ENCODE measurements at places on chromosomes 1 and 21.

- no peak for DNase-seq
Measured at GRCh38 chr1:167104256-167104633, 10.4 kb downstream of the STYXL2 start.

DNA sequence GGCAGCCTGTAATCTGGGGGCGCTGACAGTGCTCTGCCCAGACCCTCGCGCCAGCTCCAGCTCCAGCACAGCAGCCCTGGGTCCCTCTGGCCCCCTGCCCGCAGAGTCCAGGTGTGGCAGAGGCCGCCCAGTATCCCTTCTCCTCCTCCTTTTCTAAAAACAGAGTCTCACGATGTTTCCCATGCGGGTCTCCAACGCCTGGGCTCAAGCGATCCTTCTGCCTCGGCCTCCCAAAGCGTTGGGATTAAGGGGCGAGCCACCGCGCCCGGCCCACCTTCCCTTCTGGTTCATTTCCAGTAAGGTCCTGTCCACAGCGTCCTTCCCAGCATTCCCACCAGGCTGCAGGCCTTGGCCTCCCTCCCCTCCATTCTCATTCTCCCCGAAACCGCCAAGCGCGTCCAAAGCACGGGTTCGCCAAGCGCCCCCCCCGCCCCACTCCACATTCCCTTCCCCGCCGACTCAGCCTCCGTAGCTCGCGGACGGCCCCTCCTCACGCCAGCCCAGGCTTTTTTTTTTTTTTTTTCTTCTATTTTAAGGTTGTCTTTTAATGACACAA is 2.0 kb upstream of the PCBP3 start:
- peak; percentile 68 for DNase-seq

- DNase-seq, result no peak
Measured at GRCh38 chr1:53999920-54000319, 18.1 kb downstream of the LDLRAD1 start.

DNA sequence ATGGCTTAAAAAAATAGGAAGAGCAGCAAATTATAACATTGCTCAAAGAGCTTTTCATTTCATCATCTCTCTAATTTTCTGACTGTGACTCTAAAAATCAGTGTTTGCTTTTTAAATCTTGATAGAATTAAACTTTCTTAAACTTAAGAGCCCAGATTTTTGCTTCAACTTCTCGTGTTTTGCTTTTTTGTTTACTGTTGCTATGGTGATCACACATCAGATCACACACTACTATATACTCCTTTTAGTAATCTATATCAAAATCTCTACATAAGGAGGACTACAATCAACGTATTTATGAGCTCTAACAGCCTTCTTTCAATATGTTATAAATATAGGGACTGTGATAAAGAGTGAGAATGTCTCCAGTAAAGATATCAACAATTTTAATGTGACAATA is 537.3 kb downstream of the KCNT2 start:
- peak; percentile 48 for DNase-seq

DNA sequence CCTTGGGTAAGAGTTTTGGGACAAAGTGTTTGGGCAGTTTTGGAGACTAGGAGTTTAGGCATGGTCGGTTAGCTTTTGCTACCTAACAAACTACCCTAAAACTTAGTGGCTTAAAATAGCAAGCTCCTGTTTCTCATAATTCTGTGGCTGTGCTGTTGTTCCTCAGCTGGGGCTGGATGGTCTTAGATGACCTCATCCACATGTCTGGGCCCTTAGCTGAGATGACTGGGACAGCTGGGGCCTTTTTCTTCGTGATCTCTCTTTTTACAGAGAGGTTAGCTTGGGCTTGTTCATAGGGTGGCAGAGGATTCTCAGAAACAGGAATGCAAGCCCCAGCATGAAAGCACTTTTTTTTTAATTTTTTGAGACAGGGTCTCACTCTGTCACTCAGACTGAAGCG is 6.6 kb downstream of the ATP1A4 start:
- DNase-seq, result no peak

- DNase-seq, result peak; percentile 69
Measured at GRCh38 chr1:218361298-218362065, 16.3 kb downstream of the TGFB2 start.

DNA sequence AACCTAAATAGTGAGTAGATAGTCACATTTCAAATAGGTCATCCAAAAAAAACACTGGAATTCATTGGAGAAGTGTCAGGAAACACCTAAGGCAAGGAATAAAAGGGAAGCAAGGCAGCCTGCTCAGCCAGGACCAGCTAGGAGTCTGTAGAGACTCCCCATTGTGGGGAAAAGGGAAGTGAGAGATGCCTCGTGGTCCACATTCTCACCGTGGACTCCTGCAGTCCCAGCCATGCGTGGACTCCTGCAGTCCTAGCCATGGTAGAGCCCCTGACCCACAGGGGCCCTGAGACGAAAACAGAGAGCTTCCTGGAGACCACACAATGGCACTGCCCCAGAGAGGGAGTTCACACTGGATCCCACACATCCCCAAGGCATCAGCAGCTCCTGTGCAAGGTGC is 97.5 kb downstream of the LRIG2 start:
- DNase-seq, result no peak

GRCh38 chr1:235952950-235953615 is 86.4 kb upstream of the LYST start:
- DNase-seq, result no peak

DNA sequence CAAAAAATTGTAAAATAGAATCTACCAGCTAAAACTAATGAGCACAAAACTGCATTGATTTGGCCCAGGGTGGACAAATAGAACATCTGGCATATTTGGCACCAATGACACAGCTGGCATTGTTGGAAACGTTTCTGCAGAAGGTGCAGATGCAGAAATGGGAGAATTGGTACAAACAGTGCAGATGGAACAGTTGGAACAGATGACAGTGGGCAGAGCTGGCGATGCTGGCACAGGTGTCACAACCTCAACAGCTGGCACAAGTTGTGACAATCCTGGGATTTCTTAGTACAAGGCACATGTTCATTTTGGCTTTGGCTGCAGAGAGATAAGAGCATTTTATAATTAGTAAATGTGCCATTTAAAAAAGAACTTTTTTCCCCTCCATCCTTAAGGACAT is 91.1 kb upstream of the ZBTB18 start:
- DNase-seq, result no peak

- DNase-seq, result no peak
Measured at GRCh38 chr1:106960412-106960811, 96.1 kb upstream of the PRMT6 start.

DNA sequence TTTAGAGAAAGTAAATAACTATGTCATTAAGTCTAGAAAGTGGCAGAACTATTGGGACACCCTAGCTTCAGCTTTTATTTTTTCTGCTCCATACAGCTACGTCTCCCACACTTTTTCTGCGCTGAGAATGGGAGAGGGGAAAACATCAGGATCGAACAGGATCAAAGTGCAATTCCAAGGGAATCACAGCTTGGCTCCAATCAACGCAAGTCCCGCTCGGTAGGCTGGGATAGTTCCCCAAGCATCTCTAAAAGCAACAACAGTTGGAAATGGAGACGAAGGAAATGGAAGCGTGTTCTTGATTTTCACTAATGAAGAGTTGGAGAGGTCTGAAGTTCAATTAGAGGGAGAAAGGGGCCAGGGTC is 536 bp downstream of the HMGCL start:
- no peak for DNase-seq

GRCh38 chr1:115186711-115187265 is 97.5 kb upstream of the TSPAN2 start:
- DNase-seq, result no peak

GRCh38 chr21:18646116-18646515 is 242.5 kb upstream of the TMPRSS15 start:
- no peak for DNase-seq

DNA sequence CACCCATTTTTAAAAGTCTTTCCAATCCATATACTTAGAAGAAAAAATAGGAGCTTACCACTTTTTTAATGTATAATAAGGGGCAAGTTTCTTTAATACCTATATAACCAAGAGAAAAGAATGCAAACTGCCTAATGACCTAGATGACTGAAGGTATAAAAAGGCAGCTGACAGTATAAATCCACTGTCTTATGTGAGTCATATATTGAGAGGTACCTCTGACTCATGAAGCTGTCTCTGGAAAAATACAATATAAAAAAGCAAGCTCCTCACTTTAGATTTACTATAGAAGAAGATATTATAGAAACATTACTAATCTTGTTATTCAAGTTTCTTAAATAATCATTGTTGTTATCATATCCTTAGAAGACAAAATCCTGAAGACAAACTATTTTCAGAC is 144.2 kb downstream of the VAV3 start:
- DNase-seq, result peak; percentile 60

- peak; percentile 49 for DNase-seq
Measured at GRCh38 chr1:94037392-94038229, 83.3 kb downstream of the ABCA4 start.

DNA sequence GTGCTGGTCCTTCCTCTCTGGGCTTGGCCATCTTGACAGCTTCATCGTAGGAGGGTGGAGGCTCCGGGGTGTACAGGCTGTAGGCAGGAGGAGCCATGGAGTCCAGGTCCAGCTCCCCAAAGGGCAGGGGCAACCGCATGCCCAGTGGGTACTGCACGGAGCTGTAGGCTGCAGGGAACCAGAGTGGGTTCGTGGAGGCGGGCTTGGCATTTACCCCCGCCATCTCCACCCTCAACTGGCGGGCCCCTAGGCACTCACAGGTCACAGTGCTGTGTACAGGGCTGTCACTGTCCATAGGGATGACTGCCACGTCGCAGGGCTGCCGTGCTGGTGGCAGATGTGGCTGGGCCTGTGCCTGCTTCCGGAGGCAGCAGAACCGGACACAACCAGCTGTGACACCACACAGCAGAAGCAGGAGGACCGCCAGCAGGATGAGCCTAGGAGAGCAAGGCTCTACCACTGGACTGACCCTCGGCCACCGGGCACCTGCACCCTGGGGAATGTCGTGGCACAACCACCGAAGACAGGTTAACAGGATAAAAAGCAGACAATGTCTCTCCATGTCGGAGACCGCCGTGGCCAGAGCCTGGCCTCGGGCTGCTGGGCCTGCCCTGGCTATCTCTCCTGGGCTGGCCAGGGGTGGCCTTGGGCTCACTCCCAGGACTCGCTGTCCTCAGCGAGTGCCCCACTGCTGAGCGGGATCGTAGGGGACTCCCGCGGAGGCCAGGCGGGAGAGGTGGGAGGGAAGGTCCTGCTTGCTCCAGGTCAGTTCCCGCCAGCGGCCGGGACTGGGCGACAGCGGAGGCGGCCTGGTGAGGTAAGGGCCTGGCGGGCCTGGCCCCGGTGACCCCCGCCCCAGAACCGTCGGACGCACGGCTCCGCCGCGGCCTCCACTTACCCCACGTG is 831 bp downstream of the TMEM52 start:
- DNase-seq, result no peak

GRCh38 chr1:222286011-222286410 is 261.9 kb downstream of the HHIPL2 start:
- no peak for DNase-seq

- no peak for DNase-seq
Measured at GRCh38 chr1:47059376-47059775, 7.7 kb upstream of the CYP4Z1 start.

DNA sequence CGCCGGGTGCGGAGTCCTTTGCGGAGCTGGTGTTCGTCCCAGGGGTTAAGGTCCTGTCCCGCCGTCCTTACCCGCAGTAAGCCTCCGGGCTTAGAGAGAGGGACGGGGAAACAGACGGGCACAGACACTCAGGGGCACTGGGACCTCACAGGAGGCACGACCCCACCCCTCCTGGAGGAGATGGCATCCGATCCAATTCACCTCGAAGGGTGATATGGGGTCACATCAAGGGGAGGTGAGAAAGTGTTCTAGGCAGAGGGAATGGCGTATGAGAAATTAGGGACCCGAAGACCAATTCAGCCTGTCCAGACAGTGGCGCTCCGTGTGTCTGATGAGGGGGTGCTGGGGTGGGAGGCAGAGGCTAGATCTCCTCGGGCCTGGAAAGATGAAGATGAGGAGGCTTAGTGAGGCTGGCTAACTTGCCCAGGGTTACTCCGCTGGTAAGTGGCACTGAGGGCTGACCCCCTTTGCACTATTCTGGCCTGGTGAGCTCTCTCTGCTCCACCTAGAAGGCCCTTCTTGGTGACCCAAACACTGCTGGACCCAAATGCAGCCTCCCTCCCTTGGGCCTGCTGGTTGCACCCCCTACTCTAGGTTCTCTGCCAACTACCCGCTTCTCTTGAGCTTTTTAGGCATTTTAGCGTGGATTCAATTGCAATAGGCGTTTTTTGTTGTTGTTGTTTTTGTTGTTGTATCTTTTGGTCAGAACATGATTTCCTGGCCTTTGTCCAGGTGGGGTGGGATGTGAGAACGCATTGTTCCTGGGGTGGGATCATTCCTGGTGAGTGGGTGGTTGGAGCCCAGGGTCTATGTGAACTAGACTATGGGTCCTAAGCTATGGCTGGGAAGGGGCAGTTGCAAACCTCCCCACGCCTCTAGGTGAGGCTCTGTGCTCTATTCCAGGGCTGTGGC is 12.3 kb downstream of the BTBD19 start:
- peak; percentile 49 for DNase-seq

GRCh38 chr21:33374080-33374449 is 29.1 kb upstream of the IFNGR2 start:
- DNase-seq, result no peak

DNA sequence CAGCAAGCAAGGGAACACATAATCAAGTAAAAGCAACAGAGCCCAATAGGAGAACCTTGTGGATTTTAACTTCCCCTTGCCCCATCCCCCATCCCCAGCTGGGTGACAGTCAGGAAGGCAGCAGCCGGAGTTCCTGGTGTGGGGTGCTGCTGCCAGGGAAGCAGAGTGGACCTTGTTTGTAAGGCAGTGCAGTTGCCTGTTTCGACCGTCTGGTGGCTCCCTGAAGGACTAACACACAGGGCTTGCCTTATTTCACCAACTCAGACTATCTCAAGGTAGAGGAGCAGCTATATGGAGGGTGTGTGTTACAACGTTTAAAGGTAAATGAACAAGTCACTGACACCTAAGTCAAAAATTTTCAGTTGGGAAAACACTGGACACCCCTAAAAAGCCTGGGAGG is 6.6 kb downstream of the KRTAP10-8 start:
- peak; percentile 39 for DNase-seq

- DNase-seq, result no peak
Measured at GRCh38 chr1:47187231-47187925, 2.5 kb downstream of the PDZK1IP1 start.

DNA sequence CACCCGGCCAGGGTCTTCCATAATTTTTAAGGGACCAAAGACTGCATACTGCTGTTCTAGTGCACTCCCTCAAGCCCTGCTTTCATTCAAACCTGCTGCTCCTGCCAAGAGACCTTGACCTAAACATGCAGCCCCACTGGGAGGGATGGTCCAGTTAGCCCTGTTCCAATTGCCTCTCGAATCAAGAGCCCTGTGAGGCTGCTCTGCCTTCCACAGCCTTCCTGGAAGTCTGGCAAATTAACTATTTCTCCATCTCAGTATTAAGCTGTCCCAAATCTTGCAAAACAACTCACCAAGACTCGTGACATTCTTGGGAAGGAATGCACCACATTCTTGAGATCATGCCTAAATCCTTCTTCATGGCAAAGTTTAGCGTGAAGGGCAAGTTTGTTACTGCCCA is 231.3 kb downstream of the C1orf94 start:
- no peak for DNase-seq

- DNase-seq, result peak; percentile 70
Measured at GRCh38 chr1:39615086-39615673, 24.3 kb downstream of the HEYL start.

GRCh38 chr1:113439277-113439670 is 49.0 kb downstream of the MAGI3 start:
- peak; percentile 29 for DNase-seq

- DNase-seq, result no peak
Measured at GRCh38 chr1:174911606-174912005, 88.1 kb upstream of the CACYBP start.

Data from DMS53 (cell line).